ENCODE measurements at places on chromosomes 3 and 15.

DNA sequence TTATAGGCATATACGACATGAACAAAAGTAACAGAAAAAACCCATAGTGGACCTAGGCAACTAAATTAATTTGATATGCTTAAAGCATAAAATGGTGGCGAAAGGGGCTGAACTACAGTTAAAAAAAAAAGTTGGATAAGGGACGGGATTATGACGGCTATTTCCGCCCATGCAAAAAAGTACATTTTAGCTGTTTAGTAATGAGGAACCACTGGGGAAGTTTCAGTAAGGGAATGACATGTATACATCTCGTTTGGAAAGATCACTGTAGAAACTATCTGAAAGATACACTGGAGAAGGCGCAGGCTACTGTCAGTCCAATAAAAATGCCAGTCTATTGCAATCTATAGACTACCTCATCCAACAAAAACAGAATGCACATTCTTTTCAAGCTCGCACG, 65.6 kb downstream of the ZNF148 start:
- no peak for DNase-seq

GRCh38 chr3:49785565-49786356, 581 bp downstream of the IP6K1 start:
- no peak for DNase-seq

DNA sequence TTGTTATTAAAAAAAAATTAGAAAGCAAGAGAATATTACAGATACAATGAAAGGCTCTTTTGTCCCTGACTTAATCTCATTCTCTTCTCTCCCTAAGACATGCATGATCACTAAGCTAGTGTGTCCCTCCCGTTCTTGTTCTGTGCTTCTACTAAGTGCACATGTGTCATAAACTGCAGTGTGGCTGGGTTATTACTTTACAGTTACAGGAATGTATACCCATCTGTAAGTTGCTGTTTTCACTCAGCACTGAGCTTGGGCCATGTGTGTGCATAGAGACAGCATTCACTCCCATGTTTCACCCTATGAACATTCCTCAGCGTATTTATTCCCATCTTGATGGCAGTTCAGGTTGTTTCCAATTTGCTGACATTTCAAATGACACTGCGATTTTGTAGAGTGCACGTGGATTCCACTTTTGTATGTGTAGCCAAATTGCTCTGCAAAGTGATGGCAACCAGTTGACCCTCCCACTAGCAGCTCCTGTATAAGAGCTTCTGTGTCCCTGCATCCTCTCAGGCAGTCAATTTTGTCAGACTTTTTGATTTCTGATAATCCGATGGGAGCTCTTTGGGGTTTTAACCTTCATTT, 145.8 kb upstream of the UBE2E1 start:
- no peak for DNase-seq

- no peak for DNase-seq
Observed at GRCh38 chr3:172286548-172287148, 161.6 kb downstream of the GHSR start.
